Central memory CD4-positive, alpha-beta T cell (primary cell): ENCODE measurements at places on chromosomes 2 and 18.
A peak's percentile ranks its signal among the peaks of the same experiment; 100 is the strongest.

DNA sequence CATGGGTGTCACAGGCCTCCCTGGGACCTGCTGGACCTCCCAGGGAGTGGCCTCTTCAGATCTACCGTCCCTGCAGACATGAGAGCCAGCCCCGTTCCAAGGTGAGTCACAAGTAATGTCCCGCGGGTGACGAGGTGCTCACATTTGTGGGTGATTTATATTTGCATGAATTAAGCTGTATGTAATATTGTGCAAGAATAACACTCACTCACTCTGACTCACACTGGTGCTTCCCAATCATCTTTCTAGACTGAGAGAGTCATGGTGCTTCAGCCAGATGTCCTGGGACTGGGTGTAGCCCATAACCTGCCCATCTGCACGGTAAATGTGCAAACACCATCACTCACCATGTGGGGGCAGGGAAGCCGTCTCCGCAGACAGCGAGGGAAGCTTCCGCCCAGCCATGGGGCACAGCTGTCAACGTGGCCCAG lies 347.5 kb upstream of the SALL3 start:
- DNase-seq = no peak

GRCh38 chr2:196535061-196535460 lies 104.5 kb upstream of the CCDC150 start:
- DNase-seq = no peak

DNA sequence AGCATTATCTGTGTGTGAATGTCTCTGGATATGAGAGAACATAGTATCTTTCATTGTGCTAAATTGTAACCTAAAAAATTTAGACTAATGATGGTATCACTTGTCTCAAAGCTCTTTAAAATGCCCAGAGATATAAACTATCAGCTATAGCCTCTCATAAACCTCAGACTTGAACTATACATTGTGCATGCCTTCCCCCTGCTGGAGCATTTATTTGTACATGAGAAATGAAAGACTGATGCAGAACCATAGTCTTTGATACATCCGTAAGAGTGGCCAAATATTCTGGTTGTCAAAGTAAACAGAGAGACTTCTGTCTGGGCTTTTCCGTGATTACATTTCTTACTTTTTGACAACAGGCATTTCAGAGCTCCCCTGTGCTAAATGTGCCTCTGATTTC lies 71.9 kb upstream of the CCDC68 start:
- DNase-seq = no peak

GRCh38 chr18:35122586-35123224 lies 81.5 kb downstream of the MAPRE2 start:
- DNase-seq = no peak

GRCh38 chr2:221677688-221678087 lies 105.6 kb upstream of the EPHA4 start:
- no peak for DNase-seq

DNA sequence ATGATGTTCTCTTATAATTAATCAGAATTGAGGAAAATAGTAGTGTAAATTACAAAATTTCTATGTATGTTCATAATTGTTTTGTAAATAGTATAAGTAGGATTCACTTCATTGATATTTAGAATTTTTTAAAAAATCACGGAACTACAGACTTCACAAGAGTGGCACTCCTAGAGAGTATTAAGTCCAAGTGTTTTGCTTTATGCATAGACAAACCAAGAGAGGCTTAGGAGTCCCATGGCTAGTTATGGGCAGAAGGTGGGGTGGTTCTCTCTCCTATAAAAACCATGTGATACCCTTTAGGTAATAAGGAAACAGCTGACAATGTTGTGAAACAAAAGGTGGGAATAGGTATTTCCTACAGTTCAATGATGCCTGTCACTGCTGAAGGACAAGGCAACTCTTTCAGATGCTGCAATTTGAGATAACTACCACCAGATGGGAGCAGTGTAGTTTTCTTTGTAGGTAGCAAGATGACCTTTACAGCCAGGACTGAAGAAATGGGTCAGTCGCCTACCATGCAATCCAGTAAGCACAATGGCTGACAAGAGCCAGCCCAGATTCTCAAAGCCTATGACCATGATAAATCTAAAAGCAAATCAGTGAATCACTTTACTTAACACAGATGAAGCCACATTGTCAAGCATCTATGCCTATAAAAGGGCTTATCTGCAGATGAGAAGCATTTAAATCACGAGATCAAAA lies 83.9 kb downstream of the AAK1 start:
- no peak for DNase-seq

DNA sequence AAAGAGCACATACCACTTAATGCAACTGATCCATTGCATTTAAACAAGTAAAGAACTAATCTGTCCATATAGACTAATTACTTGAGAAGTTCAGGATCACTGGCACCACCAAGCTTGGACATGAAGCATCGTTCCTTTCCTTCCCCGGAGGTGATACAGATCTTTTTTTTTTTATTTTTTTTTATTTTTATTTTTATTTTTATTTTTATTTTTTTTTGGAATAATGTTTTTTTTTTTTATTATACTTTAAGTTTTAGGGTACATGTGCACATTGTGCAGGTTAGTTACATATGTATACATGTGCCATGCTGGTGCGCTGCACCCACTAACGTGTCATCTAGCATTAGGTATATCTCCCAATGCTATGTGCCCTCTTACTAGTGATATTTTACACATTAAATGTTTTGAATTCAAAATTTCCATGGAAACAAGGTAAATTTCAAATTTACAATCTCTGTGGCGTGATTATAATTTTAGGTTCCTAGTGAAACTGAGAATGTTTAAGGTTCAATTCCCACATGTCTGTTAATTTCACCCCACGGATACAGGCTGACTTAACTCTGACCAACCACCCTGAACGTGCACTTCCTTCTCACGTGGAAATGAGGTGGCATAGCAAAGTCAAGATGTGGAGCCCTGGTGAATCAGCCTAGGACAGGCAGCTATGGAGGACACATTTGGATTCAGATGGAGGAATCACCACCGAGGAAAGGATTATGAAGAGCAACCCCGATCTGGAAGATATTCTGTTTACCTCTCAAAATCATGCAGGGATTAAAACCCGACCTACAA lies 101.6 kb upstream of the THOC1 start:
- no peak for DNase-seq

- no peak for DNase-seq
These were observed 16.5 kb downstream of the SEPTIN10 start for GRCh38 chr2:109597283-109597682.

DNA sequence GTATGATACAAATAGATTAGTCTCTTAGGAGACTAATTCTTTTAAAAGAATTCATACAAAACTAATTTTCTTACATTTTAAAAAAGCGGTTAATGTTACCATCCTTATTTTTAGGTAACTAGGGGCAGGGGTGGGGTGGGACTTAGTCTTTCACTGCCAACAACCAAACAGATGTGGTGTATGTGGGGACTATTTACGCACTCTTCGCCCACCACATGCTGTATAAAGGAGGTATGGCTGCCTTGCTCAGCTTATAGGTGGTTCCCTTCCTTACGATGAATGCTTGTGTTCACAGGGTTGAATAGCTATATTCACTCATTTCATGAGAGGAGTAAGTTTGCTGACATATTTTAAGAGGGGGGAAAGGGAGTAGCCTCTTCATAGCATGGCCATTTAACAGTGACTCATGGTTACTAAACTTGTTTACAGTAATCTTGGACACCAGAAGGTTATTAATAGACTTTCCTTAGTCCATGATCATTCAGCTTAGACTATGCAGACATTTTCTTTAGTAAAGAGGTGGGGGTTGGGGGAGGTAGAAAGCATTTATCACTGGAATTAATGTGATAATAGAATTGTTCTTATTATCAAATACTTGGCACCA lies 61.8 kb downstream of the CAB39 start:
- no peak for DNase-seq

GRCh38 chr2:36663851-36664695 lies 32.4 kb upstream of the VIT start:
- DNase-seq = peak; percentile 30

DNA sequence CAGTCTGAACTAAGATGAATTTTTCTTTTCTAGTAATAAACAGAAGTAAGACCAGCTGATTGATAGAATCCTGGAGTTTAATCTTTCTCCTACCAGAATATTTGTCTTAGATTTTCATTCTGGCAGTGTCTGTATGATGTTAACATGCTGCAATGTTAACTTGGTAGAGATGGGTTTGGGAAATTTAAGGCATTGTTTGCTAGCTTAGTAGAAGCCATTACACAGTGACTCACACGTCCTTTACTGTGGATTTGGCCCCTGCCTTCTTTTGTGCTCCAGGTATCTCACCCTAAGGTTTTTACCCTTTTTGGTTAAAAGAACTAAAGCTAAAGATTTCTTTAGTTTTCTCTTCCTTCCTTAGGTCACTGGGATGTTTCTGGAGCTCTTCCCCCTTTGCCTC lies 84.1 kb downstream of the SPTBN1 start:
- no peak for DNase-seq

- DNase-seq = no peak
These were observed 58.5 kb downstream of the PTRHD1 start for GRCh38 chr2:24734741-24735140.

- DNase-seq = no peak
These were observed 229.3 kb upstream of the PXDN start for GRCh38 chr2:1973636-1974035.

GRCh38 chr2:208297961-208298360 lies 31.9 kb downstream of the PIKFYVE start:
- no peak for DNase-seq
